ENCODE measurements at places on chromosomes 11 and 22. TPM values are rescaled to one million over a fixed set of nuclear protein-coding genes. Genes with fewer than 3 reads are reported as not detected.

APOC3 gene
- not detected for total RNA-seq

C22orf23 gene
- 0.16 TPM for total RNA-seq

ROBO4 gene
- total RNA-seq, result not detected

MYO18B gene
- 0.04 TPM for total RNA-seq

DUSP8 gene
- 2.5 TPM for total RNA-seq

ACRV1 gene
- total RNA-seq, result not detected

RFPL3 gene
- not detected for total RNA-seq
